Cerebellar nuclear complex (tissue), 1 donor: ENCODE measurements at places on chromosomes 1 and 21.

DNA sequence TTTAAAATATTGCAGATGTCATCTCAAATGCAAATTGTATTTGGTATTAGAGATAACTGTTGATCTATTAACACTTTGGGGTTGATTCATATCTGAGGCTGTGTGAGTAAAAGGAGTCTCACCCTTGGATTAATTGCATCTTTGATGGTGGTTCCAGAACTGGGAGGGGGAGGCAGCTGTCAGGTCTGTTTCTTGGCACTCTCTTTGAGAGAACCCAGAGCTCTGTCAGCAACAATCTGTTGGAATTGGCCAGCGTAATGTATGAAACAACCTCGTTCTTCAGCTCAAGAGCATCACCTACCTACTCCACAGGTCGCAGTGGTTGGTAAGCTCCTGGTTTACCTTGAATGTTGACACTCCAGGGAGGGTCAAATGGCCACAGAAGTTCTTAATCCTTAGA lies 424.1 kb downstream of the CAMTA1 start:
- DNase-seq: peak; percentile 64

DNA sequence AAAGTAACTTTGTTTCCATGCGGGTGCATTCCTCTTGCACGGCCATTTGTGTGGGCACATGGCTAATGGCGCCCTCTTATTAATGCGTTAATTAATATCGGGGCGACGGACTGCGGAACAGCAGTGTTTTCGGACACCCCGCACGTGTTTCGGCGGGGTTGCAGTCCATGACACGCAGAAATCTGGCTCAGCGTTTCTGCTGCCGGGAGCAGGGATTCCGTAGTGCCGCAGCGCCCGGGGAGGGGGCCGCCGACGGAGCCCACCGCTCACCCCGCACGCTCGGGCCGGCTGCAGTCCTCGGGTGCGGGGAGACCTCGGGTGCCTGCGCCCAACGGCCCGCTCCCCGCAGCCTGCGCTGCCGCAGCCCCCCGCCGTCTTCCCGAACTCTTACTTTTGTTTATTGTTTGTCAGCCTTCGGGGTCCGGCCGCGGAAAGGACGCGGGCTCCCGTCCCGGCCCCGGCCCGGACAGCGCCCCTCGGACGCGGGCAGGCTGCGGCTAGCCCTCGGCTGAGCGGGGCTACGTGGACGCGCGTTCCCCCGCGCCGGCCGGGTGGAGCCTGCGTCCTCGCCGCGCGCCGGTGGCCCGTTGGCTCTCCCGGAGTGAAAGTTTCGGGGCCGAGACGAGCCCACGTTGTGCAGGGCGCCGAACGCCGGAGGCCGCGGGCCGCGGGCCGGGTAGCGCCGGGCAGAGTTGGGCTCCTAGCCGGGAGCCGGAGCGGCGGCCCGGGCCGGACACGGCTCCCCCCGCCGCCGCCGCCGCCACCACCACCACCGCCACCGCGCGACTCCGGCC lies 849 bp downstream of the NFIA start:
- no peak for DNase-seq

GRCh38 chr1:207045453-207045852 lies 5.6 kb downstream of the YOD1 start:
- no peak for DNase-seq

DNA sequence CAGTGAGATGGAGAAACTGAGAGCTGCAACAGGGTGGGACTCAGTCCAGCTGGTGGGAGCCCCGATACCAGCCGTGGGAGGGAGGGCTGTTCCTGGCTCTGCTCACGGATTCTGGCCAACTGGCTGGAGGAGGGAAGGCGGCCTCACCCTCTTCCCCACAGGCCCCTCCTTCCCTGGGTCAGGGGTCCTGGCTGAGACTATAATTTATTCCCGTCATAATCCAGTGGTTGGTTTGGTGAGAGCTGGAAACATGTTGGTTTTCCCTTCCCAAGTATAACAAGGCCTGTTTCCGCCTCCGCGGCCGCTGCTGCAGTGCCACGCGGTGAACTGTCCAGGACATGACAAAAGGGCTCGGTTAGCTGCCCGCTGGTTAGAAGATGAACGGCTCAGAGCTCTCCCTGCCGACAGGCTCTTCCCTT lies 10.0 kb downstream of the PTPRF start:
- DNase-seq: no peak

GRCh38 chr1:162151900-162152829 lies 82.7 kb downstream of the NOS1AP start:
- DNase-seq: no peak

DNA sequence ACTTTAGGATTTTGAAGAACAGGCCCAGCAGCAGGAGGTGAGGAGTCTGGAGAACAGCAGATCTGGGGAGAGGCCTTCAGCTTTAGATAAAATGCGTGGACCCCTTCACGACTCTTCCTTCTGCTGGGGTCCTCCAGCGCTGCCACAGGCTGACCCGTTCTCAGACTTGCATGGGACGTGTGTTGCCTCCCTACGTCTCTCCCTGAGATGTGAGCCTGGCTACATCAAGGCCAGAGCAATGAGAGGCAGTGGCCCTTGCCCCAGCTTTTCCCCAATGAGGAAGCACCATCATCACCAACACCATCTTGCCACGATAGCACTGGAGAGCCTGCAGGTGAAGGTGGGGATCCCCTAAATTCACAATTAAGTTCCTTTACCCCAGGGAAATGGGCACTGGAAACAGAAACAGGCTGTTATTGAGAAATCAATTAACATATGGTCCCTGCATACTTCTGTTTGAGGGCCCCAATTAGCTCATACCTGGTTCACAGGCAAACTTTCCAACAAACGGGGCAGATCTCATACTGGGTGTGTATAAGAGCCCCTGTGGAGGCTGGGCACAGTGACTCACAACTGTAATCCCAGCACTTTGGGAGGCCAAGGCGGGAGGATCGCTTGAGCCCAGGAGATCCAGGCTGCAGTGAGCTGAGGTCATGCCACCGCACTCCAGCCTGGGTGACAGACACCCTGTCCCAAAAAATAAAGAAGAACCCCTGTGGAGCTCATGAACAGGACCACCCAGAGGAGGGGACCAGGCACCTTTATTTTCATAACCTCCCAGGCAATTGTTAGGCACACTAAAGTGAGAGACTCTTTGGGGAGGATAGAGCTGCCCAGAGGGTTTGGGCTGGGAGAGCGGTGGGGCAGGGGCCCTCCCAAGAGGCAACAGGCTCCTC lies 12.1 kb upstream of the ADAMTSL4 start:
- DNase-seq: no peak

DNA sequence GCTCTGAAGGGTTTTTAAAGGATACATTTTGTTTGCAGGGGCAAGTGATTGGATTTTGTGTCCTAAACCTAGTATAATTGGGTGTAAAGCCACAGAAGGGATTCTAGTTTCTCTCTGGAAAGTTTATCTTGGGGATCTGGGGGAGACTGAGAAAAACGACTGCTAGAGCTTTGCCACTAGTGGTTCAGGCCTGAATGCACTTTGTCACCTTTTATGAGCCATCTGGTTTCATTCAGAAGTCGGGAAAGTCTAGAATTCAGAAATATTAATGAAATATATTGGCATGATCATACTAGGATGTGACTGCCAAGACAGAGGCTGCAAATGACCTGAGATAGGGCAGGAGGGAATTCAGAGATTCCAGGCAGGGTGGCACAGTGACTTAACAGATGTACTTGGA lies 111.5 kb upstream of the KCNK2 start:
- no peak for DNase-seq

DNA sequence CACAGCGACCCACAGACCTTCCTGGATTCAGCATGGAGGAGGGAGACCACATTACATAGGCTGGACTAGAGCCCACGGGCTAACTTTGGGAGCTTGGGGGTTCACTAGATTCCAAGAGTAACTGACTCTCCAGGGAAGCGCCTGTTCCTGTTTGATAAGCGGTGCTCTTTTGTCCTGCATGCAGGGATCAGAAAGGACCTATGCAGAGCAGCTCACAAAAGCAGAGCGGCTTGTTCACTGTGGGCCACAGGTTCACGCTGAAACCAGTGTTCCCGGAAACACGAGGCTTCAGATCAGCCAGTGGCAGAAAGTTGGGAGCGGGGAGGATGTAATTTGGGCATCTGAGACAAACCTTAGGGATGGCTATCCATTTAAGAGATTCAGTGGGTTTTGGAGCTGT lies 403.9 kb downstream of the PCP4 start:
- no peak for DNase-seq

DNA sequence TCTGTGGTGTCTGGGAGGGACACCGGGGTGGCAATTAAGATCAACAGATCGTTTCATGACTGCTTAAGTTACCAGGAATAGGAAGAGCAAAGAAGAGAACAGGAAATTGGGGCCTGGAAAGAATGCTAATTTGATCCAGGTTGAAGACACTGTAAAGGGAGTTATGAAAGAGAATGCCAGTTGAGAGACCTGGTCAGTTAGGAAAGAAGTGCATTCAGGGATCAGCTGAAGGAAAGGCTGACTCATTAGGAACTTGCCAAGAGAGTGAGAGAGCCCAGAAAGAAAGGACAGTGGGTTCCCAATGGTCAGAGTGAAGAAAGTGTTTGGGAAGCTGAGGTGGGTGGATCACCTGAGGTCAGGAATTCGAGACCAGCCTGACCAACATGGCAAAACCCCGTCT lies 119.6 kb downstream of the UBE2U start:
- no peak for DNase-seq

DNA sequence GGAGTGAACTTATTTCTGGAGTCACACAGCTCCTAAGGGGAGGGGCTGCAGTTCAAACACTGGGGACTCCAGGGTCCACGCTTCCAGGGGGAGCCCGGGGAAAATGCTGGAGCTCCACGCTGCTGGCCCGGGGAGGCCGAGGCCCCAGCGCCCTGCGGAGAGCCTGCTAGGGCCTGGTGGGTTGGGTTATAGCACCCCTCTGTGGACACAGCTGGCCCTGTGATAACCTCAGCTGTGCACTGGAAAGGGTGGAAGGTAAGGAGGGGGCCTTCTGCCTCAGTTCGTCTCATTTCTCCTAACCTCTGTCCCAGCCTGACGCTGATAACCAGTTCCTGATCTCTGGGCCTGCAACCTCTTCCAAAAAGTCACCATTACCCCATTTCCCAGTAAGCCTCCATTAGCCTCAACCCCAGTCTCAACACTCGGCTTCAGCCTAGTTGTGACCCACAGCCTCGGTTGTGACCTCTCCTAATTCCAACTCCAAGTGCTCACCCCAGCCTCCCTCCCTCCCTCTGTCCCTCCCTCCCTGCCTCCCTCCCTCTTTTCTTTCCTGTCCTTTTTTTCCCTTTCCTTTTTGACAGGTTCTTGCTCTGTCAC lies 7.1 kb downstream of the NBL1 start:
- no peak for DNase-seq

DNA sequence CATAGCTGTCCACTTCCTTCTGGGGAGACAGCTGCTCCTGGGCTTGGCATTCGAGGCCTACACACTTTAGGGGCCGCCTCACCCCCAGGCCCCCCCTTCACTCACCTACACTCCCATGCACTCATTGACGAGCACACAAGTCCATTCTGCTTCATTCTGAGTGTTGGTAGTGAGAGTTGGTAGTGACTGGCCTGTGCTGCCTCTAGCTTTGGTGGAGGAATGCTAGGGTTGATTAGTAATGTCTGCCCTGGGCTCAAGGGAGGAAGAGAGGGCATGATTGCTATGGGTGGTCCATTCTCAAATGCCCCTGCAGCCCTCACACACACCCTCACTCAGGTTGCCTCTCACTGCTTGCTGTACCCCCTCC lies 30.4 kb downstream of the TRIM11 start:
- no peak for DNase-seq

DNA sequence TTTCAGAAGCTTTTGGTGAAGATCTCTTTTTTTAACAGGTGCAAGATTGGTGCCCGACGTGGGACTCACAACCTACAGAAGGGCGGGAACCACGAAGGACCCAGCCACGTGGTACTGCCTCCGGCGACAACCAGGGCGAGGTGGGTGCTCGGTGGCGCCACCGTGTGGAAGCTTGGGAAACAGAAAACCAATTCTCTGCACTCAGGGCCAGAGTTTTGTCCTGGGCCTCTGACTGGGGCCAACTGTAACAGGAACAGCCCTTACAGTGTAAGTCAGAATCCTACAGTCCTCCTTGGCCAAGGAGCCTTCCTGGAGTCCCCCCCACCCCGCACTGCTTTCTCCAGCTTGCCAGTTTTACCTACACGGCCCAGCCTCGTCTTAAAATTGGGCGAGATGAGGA lies 11.6 kb upstream of the S100A7A start:
- no peak for DNase-seq

DNA sequence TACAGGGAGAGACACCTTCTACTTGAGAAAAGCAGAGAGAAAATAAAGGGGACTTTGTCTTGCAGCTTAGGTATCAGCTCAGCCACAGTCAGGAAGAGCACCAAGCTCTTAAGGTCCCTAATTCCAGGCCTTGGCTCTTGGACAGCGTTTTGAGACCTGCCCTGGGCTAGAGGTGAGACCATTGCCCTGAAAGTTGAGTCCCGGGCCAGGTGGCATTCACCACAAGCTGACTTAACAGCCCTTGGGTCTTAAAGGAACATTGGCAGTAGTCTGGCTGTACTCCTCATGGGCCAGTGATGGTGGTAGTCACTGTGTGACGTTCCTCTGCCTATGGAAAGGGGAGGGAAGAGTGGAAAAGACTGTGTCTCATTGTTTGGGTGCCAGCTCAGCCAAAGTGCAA lies 11.7 kb upstream of the TNNI3K start:
- DNase-seq: no peak

DNA sequence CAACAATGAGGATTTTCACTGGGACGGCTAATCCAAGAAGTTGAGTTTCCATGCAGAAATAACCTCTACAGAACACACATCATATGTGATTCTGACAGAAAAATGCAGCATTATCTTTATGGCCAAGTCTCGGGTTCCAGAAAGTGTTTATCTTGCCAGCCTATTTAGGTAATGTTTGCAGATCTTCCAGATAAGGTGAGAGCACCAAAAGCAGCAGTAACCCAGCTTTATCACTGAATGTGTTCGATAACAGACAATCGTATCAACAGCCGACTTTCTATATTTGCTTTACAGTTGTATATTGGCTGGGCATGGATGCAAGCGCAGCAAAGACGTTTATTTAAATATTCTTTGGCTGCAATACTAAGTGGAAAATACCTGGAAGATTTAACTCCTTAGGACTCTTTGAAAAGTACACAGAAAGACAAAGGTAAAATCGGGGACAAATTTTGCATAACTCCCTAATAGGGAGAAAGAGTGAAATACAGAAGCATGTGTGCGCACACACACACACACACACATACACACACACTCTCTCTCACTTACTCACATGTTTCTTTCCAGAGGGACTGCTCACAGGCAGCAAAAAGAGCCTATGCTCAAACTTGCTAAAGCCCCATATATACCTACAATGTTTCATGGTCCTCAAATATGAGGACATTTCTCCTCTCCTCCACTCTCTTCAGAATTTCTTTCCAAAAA lies 3.0 kb upstream of the CTSK start:
- DNase-seq: no peak

DNA sequence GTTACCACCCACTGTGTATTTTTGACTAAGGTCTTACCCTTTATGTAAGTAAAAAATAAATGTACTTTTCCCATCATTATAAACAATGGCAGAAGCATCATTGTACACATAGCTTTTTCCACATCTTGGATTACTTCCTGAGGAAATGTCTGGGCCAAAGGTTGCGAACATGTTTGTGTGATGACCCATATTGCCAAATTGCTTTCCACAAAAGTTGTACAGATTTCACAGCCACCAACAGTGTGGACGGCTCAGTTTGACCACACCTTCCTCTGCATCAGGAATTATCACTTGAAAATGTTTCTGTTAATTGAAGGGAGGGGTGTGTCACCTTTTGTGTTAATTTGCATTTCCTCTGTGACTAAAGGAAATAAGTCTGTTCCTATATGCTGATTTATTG lies 25.7 kb downstream of the AKNAD1 start:
- DNase-seq: no peak
